K562 (cell line): ENCODE measurements at places on chromosomes 16 and 17. TPM values are rescaled to one million over a fixed set of nuclear protein-coding genes. Genes with fewer than 3 reads are reported as not detected.

ZACN gene
- 0.07 TPM in 1 of 2 replicates, not detected in the other for total RNA-seq

ALOX12 gene
- 0.40 and 0.47 TPM in 2 replicates for total RNA-seq

GRCh38 chr16:67430504-67430976 is 381 bp upstream of the HSD11B2 start:
- no peaks in the 10 kb centered on the region; the same call in 2 of the 3 replicates for H3K27me3 ChIP-seq
- H3K4me3 ChIP-seq = peak overlapping the region; percentile 38
- H3K36me3 ChIP-seq = no peaks in the 10 kb centered on the region
- no peak overlapping the region for H3K27ac ChIP-seq

- DNase-seq = no peak
- H3K4me3 ChIP-seq = no peak overlapping the region
- H3K27ac ChIP-seq = no peak overlapping the region
- H3K27me3 ChIP-seq = no peaks in the 10 kb centered on the region
- no peaks in the 10 kb centered on the region for H3K36me3 ChIP-seq
Observed at GRCh38 chr17:9144502-9145249, 123.4 kb downstream of the NTN1 start.

DNA sequence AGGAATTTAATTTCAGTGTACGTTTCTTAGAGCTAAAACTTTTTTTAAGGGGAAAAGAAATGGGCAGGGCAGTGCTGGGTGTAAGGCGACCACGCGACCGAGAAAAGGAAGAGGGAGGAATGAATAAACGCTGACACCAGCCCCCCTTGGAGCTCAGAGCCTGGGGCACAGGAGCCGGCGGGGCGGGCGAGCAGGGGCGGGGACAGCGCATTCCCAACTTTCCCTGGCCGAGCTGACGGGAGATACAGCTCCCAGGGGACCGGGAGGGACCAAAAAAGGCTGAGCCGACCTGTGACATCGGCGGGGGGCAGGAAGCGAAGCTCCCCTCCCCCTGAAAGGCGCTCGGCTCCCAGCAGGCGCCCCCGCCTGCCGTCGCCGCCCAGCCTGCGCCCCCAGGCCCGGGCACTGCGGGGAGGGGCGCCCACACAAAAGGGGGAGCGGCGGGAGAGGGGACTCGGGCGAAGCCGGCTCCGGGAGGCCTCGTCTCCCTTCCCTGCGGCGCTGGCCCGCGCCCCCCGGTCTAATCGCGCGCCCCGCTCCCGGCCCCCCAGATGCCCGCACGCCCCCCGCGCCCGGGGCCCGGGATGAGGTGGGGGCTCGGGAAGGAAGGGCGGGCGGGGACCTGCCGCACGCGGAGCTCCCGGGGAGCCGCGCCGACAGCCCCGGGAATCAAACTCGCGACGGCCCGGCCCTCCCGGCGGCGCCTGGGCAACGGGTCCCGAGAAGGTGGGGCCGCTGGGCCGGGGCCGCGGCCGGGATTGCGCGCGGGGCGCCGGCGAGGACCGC is 622 bp downstream of the CUEDC1 start:
- H3K4me1 ChIP-seq = peaks cover 19% of the 10 kb centered on the region; the same call in 2 of the 3 replicates
- no peak overlapping the region for H3K27ac ChIP-seq
- peaks cover 33% of the 10 kb centered on the region for H3K27me3 ChIP-seq

GRCh38 chr16:87410968-87411367 is 18.8 kb downstream of the MAP1LC3B start:
- H3K27ac ChIP-seq = no peak overlapping the region
- H3K4me1 ChIP-seq = no peaks in the 10 kb centered on the region
- no peak overlapping the region for H3K4me3 ChIP-seq
- peaks cover 49% of the 10 kb centered on the region; the same call in 2 of the 3 replicates for H3K36me3 ChIP-seq
- no peak for DNase-seq
